ENCODE measurements at places on chromosomes 3 and 15. TPM values are rescaled to one million over a fixed set of nuclear protein-coding genes. Genes with fewer than 3 reads are reported as not detected.
A peak's percentile ranks its signal among the peaks of the same experiment; 100 is the strongest.

DNA sequence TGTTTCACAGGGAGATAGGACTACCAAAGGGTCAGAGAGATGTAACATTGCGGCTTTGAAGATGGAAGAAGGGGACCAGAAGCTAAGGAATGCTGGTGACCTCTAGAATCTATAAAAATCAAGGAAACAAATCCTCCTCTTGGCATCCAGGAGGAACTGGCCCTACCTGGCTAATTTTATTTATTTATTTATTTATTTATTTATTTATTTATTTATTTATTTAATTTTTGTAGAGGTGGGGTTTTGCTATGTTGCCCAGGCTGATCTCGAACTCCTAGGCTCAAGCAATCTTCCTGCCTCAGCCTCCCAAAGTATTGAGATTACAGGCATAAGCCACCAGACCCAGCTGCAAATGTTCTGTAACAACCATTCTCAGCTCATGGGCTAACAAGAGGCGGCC lies 19.7 kb downstream of the MYL3 start:
- no peak for DNase-seq

- no peak for DNase-seq
Observed at GRCh38 chr15:68426116-68426515, 5.8 kb downstream of the ITGA11 start.

DNA sequence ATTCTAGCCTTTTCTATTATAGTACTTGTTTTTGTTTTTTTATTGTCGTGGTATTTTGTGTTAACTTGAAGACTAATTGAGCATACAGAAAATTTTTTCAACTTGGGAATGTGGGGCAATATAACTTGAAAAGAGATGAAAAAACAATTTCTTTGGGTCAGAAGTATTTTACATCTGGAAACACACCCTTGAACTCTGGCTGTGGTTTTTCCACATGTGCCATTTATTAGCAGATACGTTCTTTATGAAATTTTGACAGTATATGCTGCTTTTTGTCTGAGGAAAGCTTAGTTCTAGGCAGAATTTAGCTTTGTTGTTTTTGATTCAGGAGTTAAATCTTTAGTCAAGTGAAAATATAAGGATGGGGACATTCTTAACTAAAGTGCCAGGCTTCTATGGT lies 44.7 kb downstream of the TCF12 start:
- no peak for DNase-seq

DNA sequence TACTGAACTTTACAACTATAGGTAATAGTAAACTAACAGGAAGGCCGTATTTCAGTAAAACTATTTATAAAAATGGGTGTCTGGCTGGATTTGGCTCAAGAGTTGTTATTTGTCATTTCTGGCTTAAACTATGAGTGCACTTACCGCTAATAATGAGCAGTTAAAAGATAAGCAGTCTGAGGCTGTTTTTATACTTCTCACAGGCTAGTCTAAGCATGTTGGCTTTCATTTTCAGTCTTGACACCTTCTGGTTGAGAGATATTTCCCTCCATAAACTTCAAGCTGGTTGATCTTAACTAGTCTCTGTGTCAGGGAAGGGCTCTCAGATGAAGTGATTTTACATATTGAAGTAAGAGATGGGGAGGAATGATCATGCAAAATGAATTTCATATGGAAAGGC lies 96.1 kb downstream of the RSRC1 start:
- no peak for DNase-seq

DNA sequence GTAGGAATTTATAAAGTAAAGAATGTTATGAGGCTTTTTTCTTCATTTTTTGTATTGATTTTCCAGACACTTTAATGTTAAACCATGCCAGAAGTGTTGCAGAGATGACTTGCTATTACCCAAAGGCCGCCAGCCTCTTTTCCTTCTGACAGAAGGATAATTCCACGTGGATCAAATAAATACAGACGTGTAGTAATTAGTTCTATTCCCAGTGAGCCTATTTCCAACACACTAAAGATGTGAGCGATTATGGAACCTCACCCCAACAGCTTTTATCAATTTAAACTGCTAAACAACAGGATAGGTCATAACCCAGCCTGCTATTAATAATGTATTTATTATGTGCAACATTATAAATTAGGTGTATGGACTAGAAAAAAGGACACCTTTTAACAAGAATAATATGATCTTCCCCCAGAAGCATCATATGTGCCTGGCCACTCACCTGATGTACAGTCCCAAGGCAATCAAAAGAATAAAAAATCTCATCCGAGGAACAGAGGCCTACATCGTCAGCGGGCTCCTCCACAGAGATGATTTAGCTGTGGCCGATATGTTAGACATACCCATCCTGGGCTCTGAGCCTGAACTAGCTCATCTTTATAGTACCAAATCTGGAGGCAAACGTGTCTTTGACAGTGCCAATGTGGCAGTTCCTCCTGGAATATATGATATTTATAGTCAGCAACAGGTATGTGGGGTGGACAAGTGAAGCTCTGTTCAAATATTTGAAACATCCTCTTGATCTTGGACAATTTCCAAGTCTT lies 125.9 kb upstream of the C15orf61 start:
- no peak for DNase-seq

DNA sequence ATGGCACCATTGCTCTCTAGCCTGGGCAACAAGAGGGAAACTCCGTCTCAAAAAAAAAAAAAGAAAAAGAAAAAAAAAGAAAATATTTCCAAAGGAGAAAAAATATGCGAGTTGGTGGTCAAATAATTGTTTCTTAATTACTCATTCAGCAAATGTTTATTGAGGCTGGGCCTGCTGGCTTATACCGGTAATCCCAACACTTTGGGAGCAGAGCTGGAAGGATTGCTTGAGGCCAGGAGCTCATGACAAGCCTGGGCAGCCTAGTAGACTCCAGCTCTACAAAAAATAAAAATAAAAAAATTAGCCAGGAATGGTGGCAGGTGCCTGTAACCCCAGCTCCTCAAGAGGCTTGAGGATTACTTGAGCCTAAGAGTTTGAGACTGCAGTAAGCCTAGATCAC lies 4.1 kb downstream of the KNL1 start:
- no peak for DNase-seq

DNA sequence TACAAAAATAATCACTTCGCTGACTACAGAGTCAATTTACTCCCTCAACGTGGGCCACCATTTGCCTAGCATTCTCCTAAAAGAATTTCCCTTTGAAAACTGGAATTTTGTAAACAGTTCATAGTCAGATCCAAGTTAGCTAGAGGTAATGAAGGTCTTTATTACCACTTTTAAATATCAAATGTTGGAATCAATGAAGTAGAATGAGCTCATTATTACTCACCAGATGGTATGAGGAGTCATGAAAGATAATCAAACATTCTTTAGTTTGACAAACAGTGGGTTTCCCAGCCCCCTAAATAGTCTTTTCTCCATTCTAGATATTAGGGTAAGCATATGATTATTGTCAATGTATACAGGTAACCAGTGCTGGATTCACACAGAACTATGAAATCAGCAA lies 455.7 kb upstream of the THBS1 start:
- DNase-seq = peak; percentile 45

GRCh38 chr3:106421909-106422308 lies 553.1 kb upstream of the CBLB start:
- DNase-seq = no peak

DNA sequence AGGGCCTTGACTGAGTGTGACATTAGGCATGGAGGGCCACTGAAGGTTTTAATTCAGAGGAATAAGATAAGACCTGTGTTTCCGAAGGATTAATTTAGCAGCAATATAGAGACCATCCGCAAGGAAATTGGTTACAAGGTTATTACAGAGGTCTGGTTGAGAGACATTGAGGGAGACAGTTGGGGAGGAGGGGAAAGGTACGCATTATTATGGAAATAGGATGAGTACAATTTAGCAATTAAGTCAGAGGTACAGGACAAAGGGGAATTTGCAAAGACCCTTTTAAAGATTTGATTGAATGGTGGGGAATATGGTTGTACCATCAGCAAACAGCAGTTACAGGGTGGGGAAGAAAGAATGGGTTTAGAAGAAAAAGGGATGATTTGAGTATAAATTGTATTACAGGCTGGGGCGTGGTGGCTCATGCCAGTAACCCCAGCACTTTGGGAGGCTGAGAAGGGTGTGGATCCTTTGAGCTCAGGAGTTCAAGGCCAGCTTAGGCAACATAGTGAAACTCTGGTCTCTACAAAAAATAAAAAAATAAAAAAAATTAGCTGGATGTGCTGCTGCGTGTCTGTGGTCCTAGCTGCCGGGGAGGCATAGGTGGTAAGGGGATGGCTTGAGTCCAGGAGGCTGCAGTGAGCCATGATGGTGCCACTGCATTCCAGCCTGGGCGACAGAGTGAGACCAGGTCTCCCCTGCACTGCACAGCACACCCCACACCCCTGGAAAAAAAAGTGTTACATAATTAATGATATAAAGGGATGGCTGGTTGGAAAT lies 11.3 kb downstream of the ARL8B start:
- no peak for DNase-seq

DNA sequence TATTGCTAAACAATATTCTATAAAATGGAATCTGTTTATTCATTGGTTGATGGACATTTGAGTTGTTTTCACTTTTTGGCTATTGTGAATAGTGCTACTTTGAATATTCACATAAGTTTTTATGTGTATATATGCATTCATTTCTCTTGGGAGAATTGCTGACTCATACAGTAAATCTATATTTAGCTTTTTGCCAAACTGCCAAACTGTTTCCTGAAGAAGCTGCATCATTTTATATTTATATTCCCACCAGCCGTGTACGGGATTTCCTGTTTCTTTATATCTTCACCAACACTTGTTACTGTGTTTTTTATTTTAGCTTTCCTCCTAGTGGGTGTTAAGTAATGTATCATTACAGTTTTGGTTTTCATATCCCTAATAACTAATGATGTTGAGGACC lies 12.5 kb upstream of the TCAIM start:
- peak; percentile 31 for DNase-seq

DNA sequence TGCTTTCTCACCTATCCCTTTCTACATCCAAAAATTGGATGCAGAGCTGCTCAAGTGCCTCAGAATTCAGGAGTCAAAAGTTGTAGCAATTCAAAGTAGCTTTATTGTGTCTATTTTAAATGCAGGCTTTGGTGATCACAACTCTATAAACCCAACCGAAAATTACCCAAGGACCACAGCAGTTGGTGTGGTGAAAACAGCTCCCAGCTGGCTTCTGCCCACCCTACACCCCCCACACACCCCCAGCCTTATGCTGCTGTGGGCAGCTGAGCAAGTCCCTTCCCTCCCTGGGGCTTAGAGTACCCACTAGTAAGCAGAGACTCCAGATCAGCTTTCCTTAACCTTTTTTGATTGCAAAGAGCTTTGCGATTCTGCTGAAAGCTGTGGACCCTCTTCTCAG lies 5.8 kb upstream of the HES1 start:
- no peak for DNase-seq

DNA sequence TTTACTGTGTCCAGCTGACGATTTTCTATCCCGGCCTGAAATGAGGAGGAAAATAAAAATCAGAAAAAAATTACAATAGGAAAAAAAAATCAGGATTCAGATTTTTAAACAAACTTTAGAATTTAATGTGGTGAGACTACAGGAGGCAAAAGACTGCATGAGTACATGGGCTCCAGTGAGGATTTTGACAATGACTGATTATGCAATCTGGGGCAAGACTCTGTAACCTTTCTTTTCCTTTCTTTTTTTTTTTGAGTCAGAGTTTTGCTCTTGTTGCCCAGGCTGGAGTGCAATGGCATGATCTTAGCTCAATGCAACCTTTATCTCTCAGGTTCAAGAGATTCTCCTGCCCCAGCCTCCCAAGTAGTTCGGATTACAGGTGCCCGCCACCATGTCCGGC lies 29.9 kb downstream of the SPG11 start:
- DNase-seq = peak; percentile 41

DNA sequence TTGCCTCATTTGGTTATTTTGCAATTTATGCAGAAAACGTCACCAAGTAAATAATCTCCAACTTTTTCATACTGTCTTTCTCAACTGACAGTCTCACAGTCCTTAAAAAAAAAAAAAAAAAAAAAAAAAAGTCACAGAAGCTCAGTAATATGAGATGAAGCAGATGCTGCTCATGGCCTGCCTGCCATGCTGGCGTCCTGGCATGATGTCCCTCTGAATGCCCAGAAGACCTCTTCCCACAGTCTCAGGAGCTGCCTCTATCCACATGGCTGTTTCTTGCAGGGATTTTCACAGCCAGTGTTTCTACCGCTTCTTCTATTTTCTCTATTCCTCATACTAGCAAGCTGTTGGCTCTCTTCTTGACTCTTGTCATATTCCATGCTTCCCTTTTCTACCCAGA lies 87.7 kb downstream of the TGFBR2 start:
- no peak for DNase-seq

GRCh38 chr3:138434875-138435772 lies 708 bp downstream of the ESYT3 start:
- DNase-seq = no peak

- no peak for DNase-seq
Observed at GRCh38 chr3:196938576-196938975, 3.8 kb downstream of the NCBP2 start.

GRCh38 chr15:45812200-45812599 lies 177.4 kb downstream of the SQOR start:
- no peak for DNase-seq

ARGFX gene
- not detected for total RNA-seq

CNTN6 gene
- total RNA-seq = not detected

PCBP4 gene
- total RNA-seq = 189 TPM

FURIN gene
- total RNA-seq = 32.1 TPM

CDHR4 gene
- total RNA-seq = not detected

TMCO5A gene
- total RNA-seq = not detected

SELENOS gene
- 58.7 TPM for total RNA-seq
